Upper lobe of right lung (tissue), 1 donor: ENCODE measurements at places on chromosomes 11 and 22. TPM values are rescaled to one million over a fixed set of nuclear protein-coding genes. Genes with fewer than 3 reads are reported as not detected.

- no peak overlapping the region for H3K4me3 ChIP-seq
- H3K36me3 ChIP-seq, result no peaks in the 10 kb centered on the region
- no peaks in the 10 kb centered on the region for H3K27me3 ChIP-seq
- no peaks in the 10 kb centered on the region for H3K4me1 ChIP-seq
- DNase-seq, result no peak
- H3K27ac ChIP-seq, result no peak overlapping the region
These were observed 52.4 kb downstream of the C11orf65 start for GRCh38 chr11:108414958-108415357.

- no peak for DNase-seq
- no peak overlapping the region for H3K4me3 ChIP-seq
- H3K27ac ChIP-seq, result no peak overlapping the region
- H3K4me1 ChIP-seq, result no peaks in the 10 kb centered on the region
These were observed 21.5 kb upstream of the LINC01488 start for GRCh38 chr11:69459848-69460539.

DNA sequence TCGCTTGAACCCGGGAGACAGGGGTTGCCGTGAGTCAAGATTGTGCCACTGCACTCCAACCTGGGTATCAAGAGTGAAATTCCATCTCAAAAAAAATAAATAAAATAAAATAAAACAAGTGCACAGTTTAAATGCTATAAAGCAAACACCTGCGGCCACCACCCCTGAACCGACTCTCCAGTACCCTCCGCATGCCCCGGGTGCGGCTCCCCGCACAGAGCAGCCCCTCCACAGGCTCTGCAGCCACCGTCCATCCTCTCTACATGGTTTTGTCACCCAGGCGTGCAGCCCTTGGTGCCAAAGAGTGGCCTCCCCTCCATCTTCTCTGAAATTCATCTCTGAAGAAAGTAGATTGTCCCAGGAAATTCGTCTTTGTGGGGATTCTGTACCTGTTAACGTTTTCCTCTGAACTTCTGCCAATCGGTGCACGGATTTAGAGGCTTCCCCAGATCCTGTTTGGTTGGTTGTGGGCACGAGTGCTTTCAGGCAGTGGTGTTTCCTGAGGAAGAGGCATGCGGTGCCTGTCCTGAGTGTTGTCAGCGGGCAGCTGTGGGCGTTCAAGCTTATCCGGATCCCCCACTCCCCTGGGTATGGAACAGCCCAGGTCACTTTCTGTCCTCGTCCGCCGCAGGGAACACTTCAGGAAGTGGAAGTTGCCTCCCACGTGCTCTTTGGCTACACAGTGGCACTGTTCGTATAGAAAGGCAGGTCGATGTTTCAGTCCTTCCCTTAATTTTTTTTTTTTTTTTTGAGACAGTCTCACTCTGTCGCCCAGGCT lies 4.1 kb downstream of the MIOX start:
- no peak overlapping the region for H3K27ac ChIP-seq
- no peaks in the 10 kb centered on the region for H3K4me1 ChIP-seq
- H3K36me3 ChIP-seq, result no peaks in the 10 kb centered on the region
- H3K4me3 ChIP-seq, result no peak overlapping the region
- DNase-seq, result peak; percentile 77
- no peaks in the 10 kb centered on the region for H3K27me3 ChIP-seq

DNA sequence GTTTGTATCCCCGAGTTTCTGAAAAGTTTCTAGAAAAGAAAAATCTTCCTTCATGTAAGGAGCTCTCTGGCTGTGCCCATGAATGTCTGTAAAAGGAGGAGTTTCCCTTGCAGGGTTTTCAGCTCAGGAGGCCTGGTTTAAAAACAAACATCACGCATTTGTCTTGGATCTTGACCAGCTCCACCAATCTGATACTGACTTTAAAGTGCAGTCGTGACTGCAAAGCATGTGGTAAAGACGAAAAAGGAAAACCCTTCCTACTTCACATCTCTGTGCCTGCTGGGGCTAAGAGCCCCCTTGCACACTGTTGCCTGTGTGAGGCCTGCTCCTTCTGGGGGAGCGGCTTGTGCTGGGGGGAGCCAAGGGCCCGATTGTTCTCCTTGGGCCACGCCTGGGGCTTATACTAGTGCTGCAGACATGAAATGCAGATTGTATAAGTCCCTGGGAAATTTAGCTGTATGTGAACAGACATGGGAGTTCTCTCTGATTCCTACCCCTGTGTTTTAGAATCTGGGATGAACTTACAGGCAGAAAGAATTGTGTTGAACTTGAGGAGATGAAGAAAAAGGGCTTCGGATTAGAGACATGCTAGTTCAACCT lies 62.1 kb downstream of the ADAMTS15 start:
- H3K27me3 ChIP-seq, result no peaks in the 10 kb centered on the region
- DNase-seq, result no peak
- H3K4me1 ChIP-seq, result peaks cover 10% of the 10 kb centered on the region
- no peaks in the 10 kb centered on the region for H3K36me3 ChIP-seq

- H3K4me3 ChIP-seq, result no peak overlapping the region
- no peaks in the 10 kb centered on the region for H3K27me3 ChIP-seq
- H3K4me1 ChIP-seq, result no peaks in the 10 kb centered on the region
- no peak overlapping the region for H3K27ac ChIP-seq
- no peak for DNase-seq
These were observed 10.8 kb downstream of the B4GALNT4 start for GRCh38 chr11:380095-380480.

- H3K27me3 ChIP-seq, result no peaks in the 10 kb centered on the region
- H3K36me3 ChIP-seq, result peaks cover 28% of the 10 kb centered on the region
- H3K4me3 ChIP-seq, result no peak overlapping the region
- H3K4me1 ChIP-seq, result peaks cover 20% of the 10 kb centered on the region
- no peak overlapping the region for H3K27ac ChIP-seq
These were observed 4.4 kb downstream of the CTTN start for GRCh38 chr11:70402685-70403084.

TEAD1 gene
- total RNA-seq, result 72.3 TPM

OR8K1 gene
- total RNA-seq, result not detected

MMP13 gene
- not detected for total RNA-seq

LGR4 gene
- total RNA-seq, result 7.5 TPM
